NCI-H510A treated with DMSO at 0.1 percent for 48 hours (cell line): ENCODE measurements at places on chromosomes 13 and 19.

- DNase-seq: no peak
These were observed 107.1 kb downstream of the HSPH1 start for GRCh38 chr13:31054632-31055031.

GRCh38 chr19:13834244-13835069 is 39.2 kb downstream of the ZSWIM4 start:
- no peak for DNase-seq

DNA sequence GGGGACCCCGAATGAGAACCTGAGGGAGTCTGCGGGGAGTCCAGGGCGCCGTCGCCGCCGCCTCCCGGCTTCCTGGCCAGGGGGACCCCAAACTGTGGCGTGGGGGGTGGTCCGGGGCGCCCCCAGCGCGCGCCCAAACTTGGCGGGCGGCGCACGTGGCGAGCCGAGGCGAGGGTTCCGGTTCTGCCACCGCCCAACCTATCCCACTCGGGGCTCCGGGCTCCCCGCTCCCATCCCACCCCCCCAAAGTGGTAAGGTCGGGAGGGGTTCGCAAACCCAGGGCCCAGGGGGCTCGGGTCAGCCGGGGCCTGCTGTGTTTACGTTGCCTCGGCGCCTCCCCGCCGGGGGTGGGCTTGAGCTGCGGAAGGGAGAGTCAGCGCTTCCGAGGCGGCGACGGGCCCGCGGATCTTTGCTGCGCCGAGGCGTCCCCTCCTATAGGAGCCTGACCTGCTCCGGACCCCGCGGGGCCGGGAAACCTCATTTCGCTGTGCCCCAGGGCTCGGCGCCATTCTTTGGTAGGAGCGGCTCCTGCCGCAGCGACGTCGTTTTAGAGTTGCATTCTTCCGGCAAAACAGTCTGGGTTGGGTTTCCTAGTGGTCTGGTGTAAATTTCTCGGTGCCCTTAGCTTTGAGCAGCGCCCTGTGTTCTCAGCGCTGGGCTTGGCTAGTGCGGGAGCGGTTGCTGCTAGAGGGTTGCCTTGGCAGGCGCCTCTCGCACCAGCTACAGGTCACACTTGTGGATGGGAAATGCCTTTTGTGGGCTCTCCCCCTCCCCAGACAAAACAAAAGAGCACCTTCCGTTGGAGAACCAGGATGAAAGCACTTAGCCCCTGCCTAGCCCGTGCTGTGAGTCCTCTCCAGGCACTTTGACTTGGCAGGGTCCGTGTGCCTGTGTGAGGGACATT is 1.2 kb downstream of the DAZAP1 start:
- DNase-seq: no peak

DNA sequence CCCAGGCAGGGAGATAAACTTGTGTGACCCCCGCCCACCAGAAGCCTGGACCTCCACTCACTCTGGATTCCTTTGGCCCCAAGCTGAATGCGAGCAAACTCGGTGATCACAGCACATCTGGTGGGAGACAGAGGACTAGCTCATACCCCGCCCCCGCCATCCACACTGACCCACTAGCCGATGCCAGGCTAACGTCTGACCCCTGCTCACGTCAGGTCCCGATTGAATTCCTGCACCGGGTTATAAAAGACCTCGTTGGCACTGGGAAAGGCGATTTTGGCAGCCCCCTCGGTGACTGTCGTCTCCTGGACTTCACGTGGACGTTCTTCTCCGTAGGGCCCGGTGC is 631 bp downstream of the TRMT1 start:
- no peak for DNase-seq

DNA sequence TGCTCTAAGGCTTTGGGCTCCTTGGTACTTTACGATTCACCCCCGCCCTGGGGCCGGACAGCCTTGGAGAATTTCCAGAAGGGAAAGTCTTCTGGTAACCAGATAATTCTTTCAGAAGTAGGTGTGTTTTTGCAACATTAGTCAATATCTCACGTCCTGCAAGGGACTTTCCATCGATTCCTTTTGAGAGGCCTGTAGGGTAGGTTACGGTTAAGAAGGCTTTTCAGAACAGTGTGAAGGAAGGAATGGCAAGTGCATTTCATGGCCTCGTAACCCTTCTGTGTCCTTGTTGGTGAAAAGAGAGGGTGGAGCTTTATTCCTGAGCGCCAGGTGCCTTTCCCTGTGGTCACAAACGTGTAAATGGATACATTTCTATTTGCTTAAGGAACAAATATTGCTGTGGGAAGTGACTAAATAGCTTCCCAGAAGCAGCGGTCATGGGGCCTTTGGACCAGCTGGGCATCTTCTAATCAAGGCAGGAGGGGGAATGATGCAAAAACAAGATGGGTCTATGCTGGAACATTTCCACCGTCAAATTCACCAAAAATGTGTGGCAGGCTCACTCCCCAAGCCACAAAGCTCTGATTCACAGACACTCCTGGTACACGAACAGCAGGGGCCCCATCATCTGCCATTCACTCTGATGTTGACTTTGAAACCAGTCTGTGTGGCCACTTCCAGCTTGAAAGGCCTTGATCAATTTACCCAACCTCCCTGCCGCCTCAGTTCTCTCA is 99.2 kb downstream of the ANKRD10 start:
- DNase-seq: peak; percentile 91

GRCh38 chr19:13430790-13431582 is 75.3 kb downstream of the CACNA1A start:
- no peak for DNase-seq

DNA sequence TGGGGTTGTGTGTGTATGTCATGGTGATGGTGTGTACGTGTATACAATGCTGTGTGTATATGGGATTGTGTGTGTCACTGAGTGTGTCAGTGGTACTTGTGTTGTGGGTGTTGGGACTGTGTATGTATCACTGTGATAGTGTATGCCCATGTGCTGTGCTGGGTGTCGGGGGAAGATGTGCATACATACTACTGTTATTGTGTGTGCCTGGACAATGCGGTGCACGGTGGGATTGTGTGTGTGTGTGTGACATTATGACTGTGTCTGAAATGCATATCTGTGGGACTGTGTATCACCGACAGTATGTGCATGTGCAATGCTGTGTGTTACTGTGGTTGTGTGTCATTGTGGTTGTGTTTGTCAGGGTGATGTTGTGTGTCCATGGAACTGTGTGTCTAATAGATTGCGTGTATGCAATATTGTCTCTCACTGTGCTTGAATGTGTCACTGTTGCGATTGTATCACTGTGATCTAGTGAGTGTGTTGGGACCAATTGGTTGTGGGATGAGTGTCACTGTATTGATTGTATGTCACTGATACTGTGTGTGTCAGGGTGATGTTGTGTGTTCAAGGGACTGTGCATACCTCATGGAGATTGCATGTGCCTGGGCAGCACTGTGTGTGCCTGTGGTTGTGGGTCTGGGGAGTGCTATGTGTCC is 11.0 kb upstream of the BBC3 start:
- no peak for DNase-seq

- DNase-seq: peak; percentile 78
These were observed 16.8 kb downstream of the ELL start for GRCh38 chr19:18504886-18505610.

DNA sequence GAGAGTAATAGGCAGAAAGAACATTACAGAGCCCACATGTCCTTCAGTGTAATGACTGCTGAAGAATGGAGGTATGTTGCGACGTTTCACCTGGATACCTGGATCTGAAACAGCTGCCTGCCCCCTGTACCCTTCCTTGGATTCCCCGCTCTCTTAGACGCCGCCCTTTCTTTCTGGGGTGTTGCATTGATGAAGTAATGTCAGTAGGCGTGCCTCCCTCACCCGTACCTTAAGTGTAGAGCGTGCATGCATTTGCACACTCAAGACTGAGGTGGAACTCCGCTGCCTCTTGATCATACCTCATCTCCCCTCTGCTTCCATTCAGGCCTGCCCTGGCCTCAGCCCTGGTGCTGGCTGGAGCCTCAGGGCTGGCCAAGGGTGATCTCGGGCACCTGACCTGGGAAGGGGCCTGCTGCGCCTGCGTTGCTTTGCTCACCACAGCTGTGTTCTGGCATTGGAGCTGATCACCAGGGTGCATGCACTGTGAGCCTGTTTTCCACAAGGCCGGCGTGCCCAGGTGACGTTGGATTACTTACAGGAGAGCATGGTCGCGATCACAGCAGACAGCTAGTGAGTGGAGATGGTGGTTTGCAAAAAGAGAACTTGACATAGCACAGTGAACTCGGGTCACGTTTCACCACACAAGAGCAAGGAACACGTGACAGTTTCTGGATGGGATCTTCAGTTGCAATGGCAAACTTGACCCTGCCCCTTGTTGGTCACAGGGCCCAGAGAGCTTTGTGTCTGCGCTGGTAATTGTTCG is 99.0 kb downstream of the ARHGEF7 start:
- DNase-seq: peak; percentile 91

GRCh38 chr19:4639531-4640246 is 373 bp downstream of the TNFAIP8L1 start:
- no peak for DNase-seq

DNA sequence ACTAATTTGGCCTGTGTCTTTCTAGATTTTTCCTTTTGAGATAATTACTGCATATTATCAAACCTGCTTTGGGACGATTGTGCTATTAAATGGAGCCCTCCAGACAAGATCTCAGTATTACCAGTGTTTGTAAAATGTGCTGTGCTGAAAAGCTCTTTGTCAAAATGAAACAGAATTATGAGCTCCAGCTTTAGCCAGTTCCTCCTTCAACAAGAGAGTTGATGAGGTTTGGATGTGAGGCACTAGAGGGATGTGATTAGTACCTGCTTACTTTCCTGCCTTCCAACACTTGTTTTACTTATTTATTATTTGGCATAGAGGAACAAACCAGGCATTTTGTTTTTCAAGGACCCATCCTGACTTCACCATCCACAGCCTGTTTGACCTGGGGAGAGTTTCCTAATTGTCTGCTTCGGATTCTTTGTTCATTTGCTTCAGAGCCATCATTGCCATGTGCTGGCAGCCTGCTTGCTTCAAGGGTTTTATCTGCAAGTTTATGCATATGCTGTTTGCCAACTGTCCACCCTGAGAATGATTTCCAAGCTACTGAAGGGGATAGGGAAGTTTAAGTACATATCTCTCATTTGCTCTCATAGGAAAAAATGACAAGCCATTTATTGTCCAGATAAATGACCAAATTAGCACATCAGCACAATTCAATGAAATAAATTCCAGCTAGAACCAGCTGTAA is 32.9 kb upstream of the CPB2 start:
- no peak for DNase-seq

DNA sequence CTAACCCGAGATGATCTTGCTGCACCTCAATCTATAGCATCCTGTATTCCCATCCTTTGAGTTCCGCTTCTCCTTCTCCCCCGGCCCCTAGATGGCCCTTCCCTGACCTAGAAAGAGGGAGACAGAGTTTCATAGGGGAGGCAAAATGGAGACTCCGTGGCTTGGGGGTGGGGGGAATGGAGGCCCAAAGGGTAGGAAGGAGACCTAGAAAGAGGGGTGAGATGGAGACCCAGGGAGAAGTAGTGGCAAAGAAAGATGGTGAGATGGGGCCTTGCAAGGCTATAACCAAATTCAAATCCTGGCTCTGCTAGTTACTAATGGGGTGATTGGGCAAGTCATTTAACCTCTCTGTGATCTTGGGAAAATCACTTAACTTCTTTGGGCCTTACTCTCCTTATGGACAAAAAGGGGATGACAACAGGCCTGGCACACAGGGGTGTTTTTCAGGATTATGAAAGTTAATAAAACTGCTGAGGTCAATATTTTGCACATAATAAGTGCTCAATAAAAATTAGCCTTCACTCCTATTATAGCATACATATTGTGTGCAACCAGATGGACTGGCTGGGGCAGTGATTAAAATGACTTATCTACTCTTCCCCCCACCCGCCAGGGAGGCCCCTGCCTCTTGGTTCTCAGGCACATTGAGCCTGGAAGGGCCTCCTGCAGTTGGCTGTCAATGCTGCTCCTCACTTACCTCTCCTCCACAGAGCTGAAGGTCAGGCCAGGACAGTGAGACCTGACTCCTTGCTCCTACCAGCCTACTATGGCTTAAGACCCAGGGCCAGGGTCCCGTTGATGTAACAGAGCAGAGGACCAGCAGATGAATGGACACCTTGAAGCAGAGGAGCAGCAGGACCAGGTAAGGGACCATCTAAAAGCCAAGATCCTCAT is 633 bp downstream of the SPHK2 start:
- DNase-seq: no peak

DNA sequence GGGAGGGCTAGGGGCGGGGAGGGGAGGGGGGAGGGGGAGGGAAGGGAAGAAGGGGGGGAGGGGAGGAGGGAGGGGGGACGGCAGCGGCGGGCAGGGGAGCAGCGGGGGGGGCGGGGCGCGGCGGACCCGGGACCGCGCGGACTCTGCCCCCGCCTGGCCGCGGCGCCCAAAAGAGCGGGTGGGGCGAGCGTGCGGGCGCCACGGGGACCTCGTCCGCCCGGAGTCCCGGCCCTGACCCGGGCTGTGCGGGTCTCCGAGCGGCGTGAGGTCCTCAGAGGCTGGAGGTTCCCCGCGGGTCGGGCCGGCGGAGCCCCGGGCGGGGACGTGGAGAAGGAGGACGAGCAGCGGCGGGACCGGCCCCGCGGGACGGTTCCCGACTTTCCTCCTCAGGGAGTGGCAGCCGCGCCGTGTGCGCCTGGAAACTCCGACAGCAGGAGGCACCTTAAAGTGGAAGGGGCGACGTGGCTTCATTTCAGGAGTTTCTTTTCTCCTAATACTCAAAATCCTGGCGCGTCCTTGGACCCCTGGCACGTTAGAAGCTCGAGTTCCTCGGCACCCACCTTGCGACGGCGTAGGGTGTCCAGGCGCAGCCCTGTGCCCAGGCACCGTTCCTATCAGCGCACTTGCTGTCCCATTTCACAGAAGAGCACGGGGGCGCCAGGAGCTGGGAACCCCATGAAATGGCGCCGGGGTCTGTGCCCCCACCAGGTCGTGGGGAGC is 518 bp upstream of the PLPP2 start:
- no peak for DNase-seq

- no peak for DNase-seq
These were observed 20.0 kb downstream of the KLF12 start for GRCh38 chr13:74114202-74114601.

DNA sequence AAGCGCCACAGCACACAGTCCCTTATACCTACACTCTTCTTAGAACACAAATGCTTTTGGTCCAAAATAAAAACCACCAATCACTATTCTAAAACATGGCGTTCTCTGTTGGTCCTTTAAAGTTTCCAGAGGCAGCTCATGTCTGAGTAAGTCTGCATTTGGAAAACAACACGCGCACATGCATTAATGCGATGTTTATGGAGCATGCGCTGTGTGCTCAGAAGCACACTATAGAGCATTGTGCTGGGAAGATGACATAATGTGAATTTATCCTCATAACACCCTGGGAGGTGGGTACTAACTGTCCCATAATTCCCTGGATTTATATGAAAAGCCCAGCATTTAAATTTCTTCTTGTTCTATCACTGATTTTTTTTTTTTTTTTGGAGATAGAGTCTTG is 10.7 kb downstream of the ZNF682 start:
- no peak for DNase-seq

GRCh38 chr19:44816301-44816700 is 7.4 kb downstream of the BCAM start:
- no peak for DNase-seq

GRCh38 chr19:14160017-14160703 is 23.8 kb upstream of the ASF1B start:
- DNase-seq: no peak

GRCh38 chr13:40522282-40522681 is 144.2 kb downstream of the FOXO1 start:
- no peak for DNase-seq
